ENCODE measurements at places on chromosomes 5 and 9.

GRCh38 chr5:166961028-166961427, 1330.4 kb upstream of the WWC1 start:
- no peak for DNase-seq

GRCh38 chr5:60444661-60445360, 255.2 kb downstream of the DEPDC1B start:
- DNase-seq: no peak

GRCh38 chr9:84997472-84997871, 327.9 kb downstream of the NTRK2 start:
- DNase-seq: no peak

- no peak for DNase-seq
Observed at GRCh38 chr5:143933451-143933850, 121.5 kb downstream of the HMHB1 start.

DNA sequence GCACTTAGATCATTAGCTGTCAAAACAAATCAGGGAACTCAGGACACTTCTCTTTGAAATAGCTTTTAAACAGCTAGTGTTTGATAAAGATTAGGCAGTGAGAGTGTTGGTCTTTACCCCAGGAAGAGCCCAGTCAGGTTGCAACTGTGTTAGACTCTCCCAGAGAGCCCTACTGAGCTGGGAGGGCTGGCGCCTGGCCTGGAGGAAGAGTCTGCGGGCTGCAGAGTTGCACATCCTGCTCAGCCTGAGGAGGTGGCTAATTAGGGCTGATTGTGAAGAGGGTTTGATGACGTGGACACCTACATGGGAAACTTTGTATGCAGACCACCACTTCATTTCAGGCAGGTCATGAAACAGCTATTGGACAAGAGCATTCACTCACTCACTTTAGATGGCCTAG, 112.0 kb downstream of the TMEM174 start:
- DNase-seq: no peak

DNA sequence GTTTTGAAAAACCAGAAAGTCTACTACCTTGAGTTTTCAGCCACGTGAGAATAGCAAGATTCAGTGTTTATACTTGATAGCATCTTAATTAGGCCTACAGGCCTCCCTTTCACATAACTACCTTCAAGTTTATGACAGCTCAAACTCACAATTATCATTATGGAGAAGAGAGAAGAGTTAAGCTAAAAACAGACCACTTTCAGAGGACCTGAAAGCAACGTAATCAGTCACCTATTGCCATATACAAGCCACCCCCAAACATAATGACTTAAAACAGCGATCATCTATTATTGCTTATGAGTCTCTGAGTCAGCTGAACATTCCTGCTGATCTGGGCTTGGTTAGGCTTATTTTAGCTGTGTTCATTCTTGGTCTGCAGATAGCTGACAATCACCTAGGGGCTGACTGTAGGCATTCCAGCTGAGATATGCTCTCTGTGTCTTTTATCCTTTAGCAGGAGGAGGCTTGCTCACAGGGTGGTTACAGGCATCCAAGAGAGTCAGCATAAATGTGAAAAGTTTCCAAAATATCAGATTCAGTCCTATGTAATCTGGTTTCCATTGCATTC, 130.9 kb downstream of the COX7C start:
- no peak for DNase-seq

DNA sequence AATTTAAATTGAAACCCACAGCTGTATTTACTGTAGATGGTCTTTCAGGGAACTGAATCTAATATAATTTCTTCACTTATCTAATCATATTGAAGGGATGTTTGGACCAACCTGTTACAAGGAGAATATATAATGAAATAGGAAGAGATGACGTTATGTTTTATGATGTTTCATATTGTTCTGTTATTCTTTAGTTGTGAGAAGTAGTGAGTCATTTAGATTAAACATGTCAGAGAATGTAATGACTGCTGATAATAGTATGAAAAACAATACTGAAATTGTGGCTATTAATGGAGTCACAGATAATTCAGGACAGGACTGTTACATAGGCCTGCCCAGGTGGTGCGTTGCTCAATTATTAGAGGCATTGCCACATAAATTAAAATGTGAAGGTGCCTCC, 1993.4 kb downstream of the EFNA5 start:
- DNase-seq: no peak

GRCh38 chr9:126219648-126220063, 107.0 kb upstream of the MVB12B start:
- DNase-seq: no peak

- DNase-seq: no peak
Observed at GRCh38 chr5:75466006-75466716, 45.3 kb downstream of the CERT1 start.

DNA sequence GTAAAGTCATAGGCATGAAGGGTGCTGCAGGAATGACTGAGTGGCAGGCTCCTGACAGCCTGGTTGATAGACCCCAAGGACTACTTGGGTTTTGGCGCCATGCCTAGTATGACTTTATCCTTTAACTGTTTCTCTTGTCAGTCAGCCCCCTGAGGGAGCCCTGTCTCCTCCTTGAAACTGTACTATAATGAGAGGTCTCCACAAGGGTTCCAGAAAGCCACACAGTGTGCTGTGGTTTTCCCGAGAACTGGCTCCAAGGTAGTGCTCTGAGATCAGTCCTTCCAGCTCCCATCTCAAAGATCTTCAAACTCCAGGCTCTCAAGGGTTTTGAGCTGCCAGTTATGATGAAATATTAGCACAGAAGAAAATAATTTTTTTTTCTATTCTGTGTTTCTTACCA, 26.7 kb upstream of the TNC start:
- no peak for DNase-seq

- no peak for DNase-seq
Observed at GRCh38 chr5:213803-214395, 4.1 kb downstream of the CCDC127 start.

GRCh38 chr9:92607088-92607487, 62.8 kb downstream of the IPPK start:
- DNase-seq: no peak

GRCh38 chr9:117325110-117325731, 89.6 kb downstream of the ASTN2 start:
- no peak for DNase-seq

- no peak for DNase-seq
Observed at GRCh38 chr9:38301376-38302106, 91.0 kb upstream of the ALDH1B1 start.

DNA sequence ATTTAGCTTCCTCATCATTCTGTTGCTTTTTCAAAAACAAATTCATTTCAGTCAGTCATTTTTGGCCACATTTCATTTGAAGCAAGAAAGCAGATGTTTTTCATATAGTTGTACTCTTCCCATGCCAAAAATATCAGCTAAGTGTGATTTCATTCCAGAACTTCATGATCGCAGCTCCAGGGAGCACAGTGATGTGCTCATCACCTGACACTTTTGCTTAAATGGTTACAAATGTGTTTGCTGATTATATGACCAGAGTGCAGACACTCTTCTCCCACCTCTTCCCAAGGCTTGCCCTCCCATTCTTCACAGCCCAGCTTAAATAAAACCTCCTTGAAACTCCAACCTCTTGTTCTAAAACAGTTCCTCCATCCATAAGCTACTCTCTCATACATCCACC, 32.6 kb downstream of the GABRB2 start:
- no peak for DNase-seq

- no peak for DNase-seq
Observed at GRCh38 chr5:67612961-67613360, 416.4 kb upstream of the CD180 start.

- DNase-seq: peak; percentile 29
Observed at GRCh38 chr9:99013550-99013949, 69.8 kb downstream of the COL15A1 start.

DNA sequence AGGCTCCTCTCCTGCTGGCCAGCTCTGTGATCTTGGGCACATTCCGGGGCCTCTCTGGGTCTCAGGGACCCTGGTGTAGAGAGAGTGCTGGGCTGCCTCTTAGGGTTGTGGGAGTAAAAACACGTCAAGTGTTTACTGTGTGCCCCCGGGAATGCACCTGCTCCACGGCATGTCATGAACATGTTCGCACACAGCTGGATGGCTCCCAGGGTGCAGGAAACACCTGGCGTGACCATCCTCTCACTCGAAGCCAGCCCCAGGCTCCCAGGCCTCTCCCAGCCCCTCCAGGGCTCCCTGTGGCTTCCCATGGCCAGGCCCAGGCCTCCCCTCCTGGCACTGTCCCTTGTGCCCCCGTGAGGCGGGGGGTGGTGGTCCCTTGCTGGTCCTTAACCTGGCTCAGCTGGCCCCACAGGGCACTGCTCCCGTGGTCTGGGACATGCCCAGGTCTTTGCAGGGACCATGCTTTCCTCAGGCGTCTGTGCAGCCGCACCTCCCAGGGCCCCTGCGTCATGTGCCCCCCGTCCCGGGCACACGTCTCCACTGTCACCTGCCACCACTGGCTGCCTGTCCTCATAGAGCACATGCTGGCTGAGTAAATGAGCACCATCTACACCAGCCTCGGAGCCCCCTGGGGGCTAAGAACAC, 44.9 kb downstream of the SLC6A3 start:
- no peak for DNase-seq

GRCh38 chr5:39765366-39765765, 340.6 kb upstream of the DAB2 start:
- DNase-seq: no peak

GRCh38 chr9:37747271-37747753, 6.3 kb upstream of the TRMT10B start:
- DNase-seq: peak; percentile 70

DNA sequence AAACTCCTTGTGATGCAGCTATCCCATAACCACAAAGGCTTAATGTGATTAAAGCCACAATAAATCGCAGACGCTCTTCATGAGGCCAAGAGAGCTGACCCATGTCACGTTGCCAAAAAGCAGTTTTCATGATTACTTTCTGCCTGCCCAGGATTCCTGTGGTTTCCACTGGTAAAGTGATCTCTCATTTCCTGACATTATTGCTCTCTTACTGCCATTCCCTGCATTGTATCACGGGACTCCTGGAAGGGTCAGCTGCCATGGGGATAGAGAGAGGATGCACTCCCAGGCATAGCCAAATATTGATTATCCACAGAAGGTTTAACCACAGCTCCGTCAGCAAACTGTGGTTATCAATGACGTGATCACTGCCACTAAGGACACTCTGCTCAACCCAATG, 103.8 kb upstream of the SLC1A3 start:
- no peak for DNase-seq

DNA sequence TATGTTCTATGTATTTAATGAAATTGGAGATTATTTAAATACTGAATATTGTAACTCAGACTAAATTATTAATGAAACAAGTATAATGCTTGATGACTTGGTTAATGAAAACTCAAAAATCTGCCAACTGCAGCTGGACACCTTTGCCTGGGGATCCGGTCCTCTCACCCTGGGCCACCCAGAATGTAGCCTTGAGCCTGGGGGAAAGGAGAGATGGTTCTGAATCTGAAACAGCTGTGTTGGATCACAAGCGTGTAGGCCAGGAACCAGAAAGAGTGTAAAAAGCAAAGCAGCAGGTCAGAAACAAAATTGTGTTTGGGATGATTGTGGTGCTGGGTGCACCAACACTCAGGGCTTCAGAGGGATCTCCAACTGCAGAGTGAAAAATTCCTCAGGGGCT, 38.5 kb downstream of the ADAMTS16 start:
- no peak for DNase-seq

DNA sequence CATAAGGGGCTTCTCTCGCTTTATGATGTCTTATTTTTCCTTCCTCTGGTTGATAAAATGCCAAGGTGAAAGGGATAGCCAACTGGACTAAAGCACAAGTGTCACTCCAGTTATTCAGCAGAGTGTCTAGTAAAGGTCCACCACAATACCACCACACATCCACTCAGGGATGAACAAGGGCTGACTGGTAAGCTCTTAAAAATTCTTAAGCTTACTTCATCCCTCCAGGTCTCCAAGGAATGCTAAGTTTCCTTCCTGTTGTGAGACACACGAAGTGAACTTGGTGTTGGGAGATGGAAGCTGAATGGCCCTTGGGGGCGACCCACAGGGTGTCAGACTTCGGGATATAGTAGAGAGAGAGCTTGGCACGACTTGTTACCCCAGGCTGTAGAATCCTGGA, 3.2 kb upstream of the HMGCS1 start:
- DNase-seq: no peak

- no peak for DNase-seq
Observed at GRCh38 chr5:176610435-176610773, 448 bp upstream of the GPRIN1 start.

DNA sequence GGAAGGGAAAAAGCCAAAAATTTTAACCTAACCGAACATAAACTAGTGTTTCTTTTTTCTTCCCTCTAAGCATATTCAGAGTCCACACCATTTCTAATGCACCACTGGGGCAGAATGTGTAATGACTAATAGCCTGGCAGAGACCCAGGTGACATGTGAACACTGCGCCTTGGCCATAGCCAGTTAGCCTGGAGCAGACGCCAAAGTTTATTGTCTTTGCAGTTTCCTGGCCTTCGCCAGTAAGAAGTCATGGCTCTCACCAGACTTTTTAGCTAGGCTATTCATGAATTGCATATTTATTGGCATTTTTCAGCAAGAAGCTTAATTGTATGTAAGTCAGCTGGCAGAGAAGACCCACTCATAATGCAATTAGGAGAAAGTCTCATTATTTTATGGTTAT, 182.8 kb upstream of the SLC27A6 start:
- no peak for DNase-seq

Measured in stimulated activated CD4-positive, alpha-beta T cell treated with anti-CD3 and anti-CD28 coated beads, Interleukin-15, amount 100 ng/mL, for 24 hours (primary cell).